ENCODE measurements at places on chromosomes 5 and 9. TPM values are rescaled to one million over a fixed set of nuclear protein-coding genes. Genes with fewer than 3 reads are reported as not detected.

The PLEKHG4B gene
- polyA plus RNA-seq: 15.1 TPM

The AFAP1L1 gene
- polyA plus RNA-seq: 17.5 TPM

The FLT4 gene
- 35.3 TPM for polyA plus RNA-seq

The GNAQ gene
- 60.7 TPM for polyA plus RNA-seq

The AHRR gene
- 2.9 TPM for polyA plus RNA-seq

The ASPN gene
- 8.5 TPM for polyA plus RNA-seq

The ENC1 gene
- polyA plus RNA-seq: 65.0 TPM

The FAM200C gene
- polyA plus RNA-seq: 14.2 TPM

- no peak for DNase-seq
These were observed 180.6 kb downstream of the CWC27 start for GRCh38 chr5:64949331-64949730.

- DNase-seq: no peak
These were observed 346.8 kb downstream of the PIK3R1 start for GRCh38 chr5:68562308-68562707.

DNA sequence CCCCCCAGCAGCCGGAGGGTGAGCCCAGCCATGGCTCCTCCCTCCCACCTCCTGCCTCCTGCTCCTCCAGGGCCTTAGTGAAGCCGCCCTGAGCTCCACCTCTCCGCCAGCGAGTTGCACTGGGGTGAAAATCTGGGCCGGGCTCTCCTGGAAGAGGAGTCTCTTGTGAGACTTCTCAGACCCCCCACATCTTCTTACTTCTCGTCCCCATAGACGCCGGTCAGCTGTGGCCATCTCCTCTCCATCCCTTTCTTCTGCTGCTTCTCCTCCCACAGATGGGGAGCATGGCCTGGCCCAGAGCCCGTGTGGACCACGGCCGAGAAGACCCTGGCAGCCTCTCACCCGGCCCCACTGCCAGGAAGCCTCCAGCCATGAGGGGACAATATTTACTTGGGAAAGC lies 17.3 kb downstream of the OLFM1 start:
- no peak for DNase-seq

- no peak for DNase-seq
These were observed 27.4 kb downstream of the IRX2 start for GRCh38 chr5:2724031-2724581.

DNA sequence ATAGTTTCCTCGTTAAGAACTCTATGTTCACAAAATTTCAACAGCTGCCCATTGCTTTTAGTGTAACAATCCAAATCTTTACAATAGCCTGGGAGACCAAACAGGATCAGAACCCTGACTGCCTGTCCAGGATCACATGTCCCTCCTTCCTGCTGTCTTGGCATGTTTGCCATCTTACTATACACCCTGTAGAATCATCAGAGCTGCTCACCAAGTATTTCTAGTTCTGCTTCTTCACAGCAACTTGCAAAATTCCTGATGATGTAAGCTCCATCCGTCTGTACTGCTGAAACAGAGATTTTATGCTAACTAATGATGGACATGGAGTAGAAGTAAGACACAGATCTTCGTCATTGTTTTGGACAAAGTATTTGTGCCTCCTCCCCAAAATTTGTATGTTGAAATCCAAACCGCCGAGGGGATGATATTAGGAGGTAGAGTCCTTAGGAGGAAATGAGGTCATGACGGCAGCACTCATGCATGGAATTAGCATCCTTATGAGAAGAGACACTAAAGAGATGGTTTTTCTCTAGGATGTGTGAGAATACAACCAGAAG lies 464.9 kb upstream of the BRINP1 start:
- DNase-seq: no peak

- no peak for DNase-seq
These were observed 642.7 kb downstream of the TAF11L14 start for GRCh38 chr5:18276939-18277338.

- DNase-seq: no peak
These were observed 54.5 kb upstream of the SMIM15 start for GRCh38 chr5:61216741-61217140.

GRCh38 chr9:132538071-132538470 lies 44.3 kb upstream of the BARHL1 start:
- no peak for DNase-seq

DNA sequence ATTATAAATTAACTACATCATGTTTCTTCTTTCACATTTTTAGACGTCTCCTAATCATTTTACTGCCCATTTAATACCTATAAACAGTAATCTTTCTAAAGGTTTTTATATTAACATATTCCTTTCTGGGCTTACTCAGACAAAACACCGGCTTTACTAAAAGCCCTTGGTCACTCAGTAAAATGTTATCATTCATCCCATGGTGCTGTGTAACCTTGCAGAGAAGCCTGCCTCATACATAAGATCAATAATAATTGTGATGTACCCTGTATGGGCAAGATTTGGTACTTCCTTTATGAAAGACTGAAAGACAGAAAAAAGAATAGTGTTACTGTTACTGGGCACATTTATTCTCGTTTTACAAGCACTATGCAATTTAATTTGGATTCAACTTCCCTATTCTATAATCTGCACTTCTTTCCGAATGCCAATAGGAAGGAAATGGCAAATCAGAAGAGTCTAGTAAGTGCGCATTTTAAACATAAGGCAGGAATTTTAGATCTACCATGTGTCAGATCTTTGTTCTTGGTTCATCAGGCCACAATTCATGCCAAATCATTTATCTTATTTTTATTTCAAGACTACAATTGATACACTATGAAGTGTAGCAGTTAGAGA lies 522.2 kb downstream of the CSNK1G3 start:
- DNase-seq: no peak

DNA sequence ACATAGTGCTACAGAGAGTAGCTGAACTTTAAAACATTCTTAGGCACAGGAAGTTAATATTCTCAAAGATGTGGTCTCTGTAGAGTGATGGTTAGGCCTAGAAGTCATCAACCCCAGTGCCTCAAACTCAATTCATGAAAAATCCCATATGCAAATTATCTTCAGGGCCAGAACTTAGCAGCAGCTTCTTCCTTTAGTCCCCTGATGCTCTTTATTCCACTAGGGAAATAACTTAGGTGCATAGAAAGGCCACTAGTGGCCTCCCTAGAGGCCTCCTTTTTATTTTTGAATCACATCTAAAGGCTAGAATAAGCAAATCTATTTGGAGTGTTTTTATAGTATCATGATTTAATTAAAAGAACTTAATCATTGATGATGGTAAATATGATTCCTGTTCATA lies 88.3 kb downstream of the GIN1 start:
- DNase-seq: no peak

- DNase-seq: no peak
These were observed 1.7 kb upstream of the AIF1L start for GRCh38 chr9:131094622-131095021.

GRCh38 chr5:73856997-73857396 lies 231.0 kb downstream of the ARHGEF28 start:
- no peak for DNase-seq

- DNase-seq: no peak
These were observed 6.2 kb upstream of the CKS2 start for GRCh38 chr9:89304834-89305188.

GRCh38 chr5:6850106-6850432 lies 136.8 kb downstream of the TENT4A start:
- DNase-seq: no peak

DNA sequence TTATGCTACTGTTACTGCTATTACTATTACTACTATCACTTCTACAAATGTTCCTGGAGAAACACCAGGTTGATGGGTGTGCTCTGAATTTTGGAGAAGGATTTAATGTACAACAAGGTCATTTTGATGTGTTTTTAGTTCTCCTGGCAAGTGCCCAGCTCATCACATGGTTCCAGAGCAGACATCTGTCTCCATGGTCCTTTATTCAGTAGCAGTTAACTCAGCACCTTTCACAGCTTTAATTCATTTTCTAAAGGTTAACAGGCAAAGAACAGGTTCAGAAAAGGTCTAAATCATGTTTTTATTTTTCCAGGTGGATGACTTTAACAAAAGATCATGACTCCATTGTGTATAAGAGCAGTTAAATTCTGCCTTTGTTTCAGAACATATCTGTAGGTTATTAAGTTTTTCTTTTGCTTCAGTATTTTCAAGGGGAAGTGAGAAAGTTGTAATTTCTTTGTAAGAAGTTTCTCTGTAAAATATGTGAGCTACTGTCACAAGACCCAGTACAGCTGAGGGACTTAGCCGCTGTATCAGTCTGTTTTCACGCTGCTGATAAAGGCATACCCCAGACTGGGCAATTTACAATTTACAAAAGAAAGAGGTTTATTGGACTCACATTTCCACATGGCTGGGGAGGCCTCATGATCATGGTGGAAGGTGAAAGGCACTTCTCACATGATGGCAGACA lies 41.9 kb downstream of the MTRR start:
- DNase-seq: no peak

- DNase-seq: no peak
These were observed 789 bp downstream of the DOK3 start for GRCh38 chr5:177508837-177509236.

- DNase-seq: no peak
These were observed 304.4 kb upstream of the IRX4 start for GRCh38 chr5:2187156-2187555.
